ENCODE measurements at places on chromosomes 3 and 15. TPM values are rescaled to one million over a fixed set of nuclear protein-coding genes. Genes with fewer than 3 reads are reported as not detected.

CCK gene
- 54.6 TPM for total RNA-seq

SLC28A1 gene
- not detected for total RNA-seq

CCR8 gene
- not detected for total RNA-seq

KLHL6 gene
- total RNA-seq = 0.41 TPM

CD200 gene
- total RNA-seq = 49.7 TPM

VWA5B2 gene
- total RNA-seq = 0.41 TPM

CPB1 gene
- not detected for total RNA-seq

CAMK2N2 gene
- total RNA-seq = 4.5 TPM

SYNPR gene
- total RNA-seq = 119 TPM

CPEB1 gene
- total RNA-seq = 2.0 TPM

UTS2B gene
- 0.41 TPM for total RNA-seq

DZIP1L gene
- total RNA-seq = 4.5 TPM

CHRFAM7A gene
- total RNA-seq = 2.0 TPM

MINAR1 gene
- 6.9 TPM for total RNA-seq

LEKR1 gene
- 0.82 TPM for total RNA-seq

MYO1E gene
- 11.8 TPM for total RNA-seq

C3orf85 gene
- total RNA-seq = not detected
